ENCODE measurements at places on chromosomes 1 and 21.

DNA sequence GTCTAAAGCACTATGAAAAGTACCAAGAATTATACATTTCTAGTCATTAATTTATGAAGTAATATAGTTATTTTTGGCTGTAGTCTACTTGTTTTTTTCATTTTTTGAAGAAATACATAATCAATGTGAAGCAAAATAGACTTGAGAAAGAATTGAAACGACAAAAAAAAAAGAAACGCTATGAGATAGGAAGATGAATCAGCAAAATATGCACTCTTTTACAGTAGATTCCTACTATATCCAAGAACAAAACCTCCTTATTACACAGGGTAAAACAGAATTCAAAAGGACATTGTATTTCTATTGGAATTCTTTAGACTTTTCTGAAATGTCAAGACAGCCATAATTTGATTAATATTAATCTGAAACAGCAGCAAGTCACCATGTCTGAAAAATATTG is 25.6 kb upstream of the CCDC181 start:
- DNase-seq = no peak

GRCh38 chr1:53024117-53024516 is 37.9 kb upstream of the PODN start:
- no peak for DNase-seq

- DNase-seq = no peak
These were observed 194.7 kb downstream of the AK5 start for GRCh38 chr1:77476475-77476874.

DNA sequence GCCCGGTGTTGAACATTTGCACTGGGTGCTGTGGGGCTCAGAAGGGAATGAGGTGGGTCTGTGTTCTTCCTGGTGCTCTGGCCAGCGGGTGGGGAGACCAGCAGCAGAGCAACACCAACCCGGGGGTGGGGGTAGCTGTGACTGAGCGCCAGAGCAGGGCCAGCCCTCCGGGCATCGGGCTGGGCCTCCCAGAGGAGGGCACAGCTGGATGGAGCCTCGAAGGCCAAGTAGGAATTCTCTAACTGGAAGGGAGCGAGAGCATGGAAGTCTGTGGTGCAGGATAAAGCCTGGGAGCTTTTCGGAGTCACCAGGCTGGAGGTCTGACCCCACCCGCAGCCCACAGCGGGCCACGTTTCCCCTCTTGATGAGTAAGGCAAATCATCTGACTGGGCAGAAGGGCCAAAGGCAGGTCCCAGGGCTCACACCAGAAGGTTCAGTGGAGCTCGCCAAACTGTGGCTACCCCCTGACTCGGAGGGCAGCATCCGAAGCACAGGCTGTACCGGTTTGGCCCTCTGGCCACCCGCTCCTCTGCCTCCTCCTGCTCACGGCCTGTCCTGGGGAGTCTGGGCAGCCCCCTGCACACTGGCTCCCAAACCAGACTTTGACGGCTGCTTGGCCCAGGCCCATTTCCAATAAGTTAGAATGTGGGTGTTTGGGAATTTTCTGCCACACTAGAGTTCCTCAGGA is 18.8 kb downstream of the SLC1A7 start:
- no peak for DNase-seq

GRCh38 chr1:185241127-185241526 is 75.9 kb downstream of the IVNS1ABP start:
- DNase-seq = no peak

- no peak for DNase-seq
These were observed 409.5 kb downstream of the PLPP3 start for GRCh38 chr1:56169856-56170255.

GRCh38 chr1:119046785-119047438 is 58.8 kb upstream of the TBX15 start:
- no peak for DNase-seq

- DNase-seq = no peak
These were observed 27.5 kb downstream of the KAZN start for GRCh38 chr1:14625996-14626395.

- no peak for DNase-seq
These were observed 14.7 kb downstream of the COA7 start for GRCh38 chr1:52683367-52683940.

GRCh38 chr1:206892351-206892984 is 4.8 kb upstream of the IL24 start:
- DNase-seq = no peak

GRCh38 chr1:173039626-173040025 is 11.1 kb downstream of the TNFSF18 start:
- DNase-seq = no peak

GRCh38 chr1:240232530-240232929 is 140.8 kb downstream of the FMN2 start:
- DNase-seq = no peak

DNA sequence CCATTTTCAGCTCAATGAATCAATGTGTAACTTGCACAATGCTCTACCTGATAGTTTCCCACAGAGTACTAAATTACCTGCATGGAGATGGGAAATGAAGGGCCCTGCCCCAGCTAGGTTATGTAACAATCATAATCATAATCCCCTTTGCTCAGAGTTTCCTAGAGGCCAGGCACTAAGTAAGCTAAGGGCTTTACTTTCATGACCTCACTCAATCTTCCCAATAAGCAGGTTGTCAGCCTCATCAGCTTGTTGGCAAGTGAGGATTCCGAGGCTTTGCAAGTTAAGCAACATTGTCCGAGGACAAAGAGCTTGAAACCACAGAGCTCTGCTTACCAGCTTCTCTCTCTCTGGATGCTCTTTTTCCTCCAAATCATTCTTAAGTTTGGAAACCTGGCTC is 64.1 kb upstream of the NTPCR start:
- no peak for DNase-seq

- no peak for DNase-seq
These were observed 42.4 kb downstream of the S100B start for GRCh38 chr21:46562472-46562871.

DNA sequence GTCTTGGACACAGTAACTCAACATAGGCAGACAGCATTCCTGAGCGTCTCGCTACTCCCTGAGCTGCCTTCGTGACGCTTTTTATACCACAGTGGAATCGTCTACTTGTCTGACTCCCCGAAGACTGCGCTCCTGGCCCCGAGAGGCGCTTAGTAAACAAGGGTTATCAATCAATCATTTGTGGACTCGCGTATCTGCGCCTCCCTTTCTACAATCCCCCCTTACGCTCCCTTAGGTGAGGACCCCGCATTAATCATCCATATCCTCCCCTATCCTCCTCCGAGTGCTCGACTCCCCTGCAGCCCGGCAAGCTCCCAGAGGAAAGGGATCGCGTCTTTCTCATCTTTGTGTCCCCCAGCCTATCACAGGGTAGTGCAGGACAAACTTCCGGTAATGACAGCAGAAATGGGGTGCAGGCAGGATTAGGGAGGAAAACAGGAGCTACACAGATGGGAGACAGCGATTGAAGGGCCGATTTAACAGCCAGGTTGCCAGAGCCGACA is 522 bp downstream of the TMEM59 start:
- DNase-seq = peak; percentile 61

- DNase-seq = peak; percentile 76
These were observed 540 bp downstream of the ARHGEF2 start for GRCh38 chr1:155977690-155978324.

GRCh38 chr1:151577173-151577572 is 34.7 kb upstream of the SNX27 start:
- no peak for DNase-seq

DNA sequence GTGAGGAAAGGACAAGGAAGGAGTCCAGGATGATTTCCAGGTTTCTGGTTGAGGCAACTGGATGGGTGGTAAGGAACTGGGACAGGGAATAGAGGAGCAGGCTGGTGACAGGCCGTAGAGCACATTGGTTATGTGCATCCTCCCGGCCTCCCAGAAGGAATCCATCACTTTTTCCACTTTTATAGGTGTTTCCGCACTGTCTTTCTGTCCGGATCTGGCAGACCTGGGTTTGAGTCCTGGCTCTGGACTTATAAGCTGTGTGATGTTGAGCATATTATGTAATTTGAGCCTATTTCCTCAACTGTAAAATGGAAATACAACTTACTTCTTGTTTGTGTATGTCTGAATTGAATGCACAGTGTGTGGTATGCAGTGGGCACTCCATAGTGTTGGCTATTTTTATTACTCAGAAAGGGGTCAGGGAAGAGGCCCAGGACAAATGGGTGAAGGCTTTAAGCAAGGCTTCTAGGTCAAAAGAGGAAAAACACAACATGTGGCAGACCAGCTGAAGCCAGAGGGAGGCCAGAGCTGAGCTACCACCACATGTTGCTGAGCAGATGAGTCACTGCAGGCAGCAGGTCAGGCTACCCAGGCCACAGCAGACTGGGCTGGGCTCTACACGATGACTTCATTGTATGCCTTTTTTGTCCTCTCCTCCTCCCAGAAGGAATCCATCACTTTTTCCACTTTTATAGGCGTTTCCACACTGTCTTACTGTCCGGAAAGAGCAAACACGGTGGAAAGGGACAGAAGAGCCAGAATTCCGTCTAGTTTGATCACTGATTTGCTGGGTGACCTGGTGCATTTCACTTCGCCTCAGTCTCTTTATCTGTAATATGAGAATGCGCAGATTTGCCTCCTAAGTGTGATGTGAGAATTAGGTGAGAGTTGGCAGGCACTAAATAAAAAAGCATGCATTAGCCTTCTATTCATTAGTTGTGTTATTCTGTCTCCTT is 791 bp upstream of the MAST2 start:
- peak; percentile 55 for DNase-seq

GRCh38 chr1:209421186-209421585 is 162.3 kb upstream of the CAMK1G start:
- DNase-seq = no peak

DNA sequence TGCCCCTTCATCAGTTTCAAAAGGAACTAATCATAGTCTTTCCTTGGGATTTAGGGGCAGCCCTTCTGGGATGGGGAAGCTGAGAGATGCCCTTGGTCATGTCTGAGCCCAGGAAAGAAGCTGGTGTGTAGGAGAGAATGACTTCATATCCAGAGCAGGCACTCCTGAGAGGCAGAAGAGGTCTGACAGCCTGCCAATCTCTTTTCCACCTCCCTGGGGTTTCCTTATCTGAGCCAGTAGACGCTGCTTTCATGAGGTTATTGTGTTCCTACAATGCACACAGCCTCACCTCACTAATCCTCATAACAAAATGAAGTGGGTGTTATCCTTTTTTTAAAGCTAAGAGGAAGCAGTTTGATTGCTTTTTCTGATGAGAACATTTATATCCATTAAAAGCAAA is 14.1 kb downstream of the ROR1 start:
- no peak for DNase-seq

DNA sequence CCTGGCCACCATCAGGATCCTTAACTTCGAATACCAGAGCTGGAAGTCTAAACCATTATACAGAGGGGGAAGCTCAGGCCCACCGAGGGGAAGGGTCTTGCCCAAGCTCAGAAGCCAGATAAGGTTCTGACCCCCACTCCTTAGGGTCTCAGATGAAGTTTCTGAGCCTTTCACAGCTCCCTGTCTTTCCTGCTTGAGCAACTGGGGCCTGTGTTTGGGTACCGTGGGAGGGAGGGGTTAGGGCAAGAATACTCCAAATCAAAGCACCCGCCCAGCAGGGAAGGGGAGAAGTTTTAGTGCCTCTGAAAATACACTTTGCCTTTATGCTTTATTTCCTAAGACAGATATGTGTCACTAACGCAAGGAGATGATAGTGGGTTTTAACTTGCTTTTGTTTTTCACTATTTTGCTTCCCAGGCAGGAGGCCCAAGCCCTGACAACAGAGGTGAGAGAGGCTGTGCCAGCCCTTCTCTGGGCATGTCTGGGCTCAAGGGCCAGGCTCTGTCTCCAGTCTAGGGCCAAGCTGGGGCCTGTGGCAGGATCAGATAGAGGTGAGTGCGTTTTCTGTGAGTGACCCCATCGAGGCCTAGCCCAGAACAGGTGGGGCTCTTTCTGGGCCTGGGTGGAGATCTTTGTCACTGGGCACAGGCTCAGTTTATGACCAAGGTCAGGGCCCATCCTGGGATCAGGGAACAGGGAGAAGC is 20.5 kb upstream of the TENT5B start:
- no peak for DNase-seq

- no peak for DNase-seq
These were observed 86.9 kb upstream of the KCNE2 start for GRCh38 chr21:34276711-34277425.

DNA sequence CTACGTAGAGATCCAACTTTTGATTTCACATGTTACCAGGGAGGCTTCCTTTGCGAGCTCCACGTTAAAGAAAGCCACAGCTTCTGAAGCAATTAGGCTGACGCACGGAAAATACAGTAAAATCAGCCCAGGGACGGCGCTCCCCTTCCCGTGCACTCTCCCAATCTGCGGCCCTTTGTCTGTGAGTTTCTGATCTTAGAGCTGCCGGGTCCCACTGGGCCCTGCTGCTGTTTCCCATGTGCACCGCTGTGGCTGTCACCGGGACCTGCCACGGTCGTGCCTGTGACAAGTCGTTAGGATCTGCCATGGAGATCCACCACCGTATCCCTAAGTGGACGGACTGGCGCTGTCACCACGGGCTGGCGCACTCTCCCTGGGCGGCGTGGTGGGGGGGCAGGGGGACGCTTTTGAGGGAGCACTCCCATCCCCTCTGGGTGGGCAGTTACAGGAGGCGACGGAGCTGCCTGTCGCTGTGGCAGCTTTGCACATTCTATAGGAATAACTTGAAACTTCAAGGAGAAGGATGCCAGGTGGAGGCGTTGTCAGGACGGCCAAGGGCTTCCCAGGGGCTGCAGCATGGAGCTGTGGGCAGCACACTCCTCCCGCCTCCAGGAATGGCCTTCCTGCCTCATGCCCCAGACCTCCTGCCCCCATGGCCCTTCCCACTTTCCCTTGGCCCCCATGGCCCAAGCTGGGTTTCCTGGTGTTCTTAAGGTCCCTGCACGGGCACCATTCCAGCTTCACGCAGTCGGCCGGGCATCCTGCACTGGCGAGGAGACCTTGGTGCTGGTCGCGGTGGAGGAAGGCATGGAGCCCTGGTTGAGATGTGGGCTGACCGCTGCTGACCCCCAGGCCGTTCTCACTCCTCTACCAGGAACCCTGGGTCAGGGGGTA is 85.1 kb downstream of the PRDM16 start:
- no peak for DNase-seq

DNA sequence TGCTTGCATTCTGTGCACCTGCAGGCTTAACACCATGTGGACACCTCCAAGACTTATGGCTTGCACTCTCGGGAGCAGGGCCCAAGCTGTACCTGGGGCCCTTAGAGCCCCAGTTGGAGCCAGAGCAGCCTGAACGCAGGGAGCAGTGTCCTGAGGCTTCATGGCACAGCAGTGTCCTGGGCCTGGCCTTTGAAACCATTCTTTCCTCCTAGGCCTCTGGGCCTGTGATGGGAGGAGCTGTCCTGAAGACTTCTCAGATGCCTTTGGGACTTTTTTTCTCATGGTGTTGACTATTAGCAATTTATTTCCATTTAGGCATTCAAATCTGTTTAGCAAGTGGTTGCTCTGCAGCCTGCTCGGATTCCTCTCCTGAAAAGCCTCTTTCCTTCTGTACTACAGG is 11.0 kb downstream of the RPTN start:
- DNase-seq = no peak

DNA sequence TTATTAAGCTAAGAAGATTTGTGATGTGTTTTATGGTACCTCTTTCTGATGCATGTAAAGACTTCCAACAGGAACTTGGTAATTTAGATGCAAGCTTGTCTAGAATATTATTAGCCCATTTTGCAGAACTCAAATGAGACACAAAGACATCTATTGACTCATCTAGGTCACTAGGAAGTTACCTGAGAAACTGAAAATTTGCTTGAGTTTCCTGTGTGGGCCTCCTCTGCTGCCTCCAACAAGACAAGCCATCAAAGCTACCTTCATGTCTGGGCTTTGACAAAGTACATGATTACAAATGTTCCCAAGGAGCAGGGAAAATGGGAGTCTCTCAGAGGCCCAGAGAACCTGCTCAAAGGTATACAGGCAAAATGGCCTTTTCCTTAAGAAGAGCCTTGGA is 5.6 kb downstream of the RUNX1 start:
- no peak for DNase-seq

- DNase-seq = no peak
These were observed 114.1 kb downstream of the VPS13D start for GRCh38 chr1:12343823-12344487.

Measured in ecto neural progenitor cell (in vitro differentiated cells).